ENCODE measurements at places on chromosomes 2 and 18.
A peak's percentile ranks its signal among the peaks of the same experiment; 100 is the strongest.

- DNase-seq, result peak; percentile 51
Observed at GRCh38 chr2:28134262-28134812, 243.8 kb downstream of the BABAM2 start.

GRCh38 chr18:11392980-11393885 lies 216.2 kb upstream of the SLC35G4 start:
- no peak for DNase-seq

DNA sequence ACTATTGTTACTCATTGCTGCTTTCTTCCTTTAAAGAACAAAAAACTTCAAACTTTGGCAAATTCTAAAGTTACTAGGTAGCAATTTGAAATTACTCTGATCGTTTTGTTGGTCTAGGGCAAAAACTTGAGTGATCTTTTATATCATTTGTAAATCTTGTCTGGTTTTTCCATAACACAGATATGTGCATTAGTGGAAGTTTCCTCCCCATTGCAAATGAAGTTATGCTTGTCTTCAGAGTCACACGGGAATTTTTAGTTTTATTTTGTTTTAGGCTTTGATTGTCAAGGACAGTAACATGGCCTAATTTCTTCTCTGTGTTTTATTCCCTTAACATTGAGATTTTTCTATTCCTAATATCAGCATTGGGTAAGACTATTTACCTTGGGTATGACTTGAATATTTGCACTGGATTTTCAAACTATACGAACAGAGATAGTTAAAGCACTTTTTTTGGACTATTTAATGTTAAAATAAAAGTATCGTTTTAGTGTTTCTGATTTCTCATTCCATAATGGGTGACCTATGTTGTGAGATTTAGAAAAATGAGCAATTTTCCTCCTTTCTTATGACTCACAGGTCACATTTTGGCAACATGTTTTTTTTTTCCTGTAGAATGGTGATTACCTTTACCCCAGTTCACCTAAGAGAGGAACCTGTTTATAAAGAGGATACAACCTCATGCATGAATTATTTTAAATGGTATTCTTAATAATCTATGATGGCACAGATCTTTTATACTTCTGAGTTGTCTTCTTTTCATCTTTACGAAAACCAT lies 65.0 kb downstream of the BABAM2 start:
- DNase-seq, result no peak

GRCh38 chr18:24560511-24560981 lies 100.1 kb downstream of the HRH4 start:
- DNase-seq, result no peak

DNA sequence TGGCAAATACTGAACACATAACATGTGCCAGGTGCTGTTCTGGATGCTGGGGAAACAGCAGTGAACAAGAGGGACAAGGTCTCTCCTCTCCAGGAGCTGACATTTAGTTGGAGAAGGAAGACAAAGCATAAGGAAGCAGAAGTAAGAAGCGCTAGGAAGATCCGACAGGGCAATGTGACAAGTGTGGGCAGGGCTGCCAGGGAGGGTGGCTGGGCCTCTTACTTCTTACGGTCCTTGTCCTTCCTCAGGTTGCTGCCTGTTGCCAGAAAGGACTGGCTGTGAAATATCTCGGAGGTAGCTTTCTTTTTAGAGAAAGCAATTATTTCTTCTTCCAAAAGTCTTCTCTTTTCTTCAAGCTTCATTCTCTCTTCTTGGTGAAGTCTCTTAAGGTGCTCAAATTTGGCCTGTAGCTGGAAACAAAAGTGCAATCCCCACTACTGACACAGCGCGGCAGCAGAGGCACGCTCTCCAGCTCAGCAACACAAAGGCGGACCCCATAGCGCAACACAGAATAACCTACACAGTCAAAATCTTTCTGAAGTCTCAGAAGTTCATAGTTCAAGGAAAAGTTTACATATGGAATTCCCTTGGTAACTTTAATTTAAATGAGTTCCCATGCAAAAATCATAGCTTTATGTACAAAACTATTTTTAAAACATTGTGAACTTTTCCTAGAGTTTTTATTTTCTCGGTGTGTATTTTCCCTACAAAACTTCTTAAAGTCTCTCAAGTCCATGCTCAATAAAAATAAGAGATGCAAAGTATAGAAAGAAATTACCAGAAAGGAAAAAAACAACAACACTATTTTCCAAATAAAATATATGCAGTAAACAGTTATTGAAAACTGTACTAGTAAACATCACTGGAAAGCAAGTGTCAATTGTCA lies 67.7 kb downstream of the SEPTIN10 start:
- DNase-seq, result peak; percentile 67

DNA sequence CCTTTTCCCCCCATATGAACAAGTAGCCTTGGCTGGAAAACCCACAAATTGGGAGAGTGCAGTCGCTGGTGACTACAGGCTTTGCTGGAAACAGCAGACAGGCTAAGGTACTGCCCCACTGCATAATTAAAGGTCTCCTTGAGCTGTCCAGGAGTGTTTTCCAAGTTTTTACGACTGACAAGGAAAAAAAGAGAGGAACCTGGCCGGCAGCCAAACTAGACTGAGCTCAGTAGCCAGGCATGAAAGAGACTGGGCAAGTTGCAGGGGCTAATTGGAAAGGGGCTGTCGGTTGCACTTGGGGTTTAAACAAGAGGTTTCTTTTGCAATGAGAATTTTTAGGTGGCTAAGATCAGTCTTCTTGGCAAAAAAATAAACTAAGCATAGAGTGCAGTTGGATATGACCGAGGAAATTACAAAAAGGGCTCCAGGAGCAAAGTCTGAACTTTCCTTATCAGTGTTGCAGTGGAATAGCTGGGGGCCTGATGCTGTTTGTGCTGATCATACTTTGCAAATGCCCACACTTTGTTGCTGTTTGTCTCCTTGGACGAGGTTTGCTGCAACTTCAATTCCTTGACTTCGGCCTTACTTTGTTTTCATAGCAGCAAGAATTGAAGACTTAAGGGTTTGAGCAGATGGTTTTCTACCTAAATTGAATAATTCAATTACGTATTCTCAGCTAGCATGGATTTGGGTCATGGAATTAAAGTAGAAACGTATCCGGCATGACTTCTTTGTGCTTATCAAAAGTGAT lies 2.1 kb downstream of the GULP1 start:
- peak; percentile 91 for DNase-seq

- no peak for DNase-seq
Observed at GRCh38 chr18:79848579-79849327, 51.0 kb downstream of the KCNG2 start.

DNA sequence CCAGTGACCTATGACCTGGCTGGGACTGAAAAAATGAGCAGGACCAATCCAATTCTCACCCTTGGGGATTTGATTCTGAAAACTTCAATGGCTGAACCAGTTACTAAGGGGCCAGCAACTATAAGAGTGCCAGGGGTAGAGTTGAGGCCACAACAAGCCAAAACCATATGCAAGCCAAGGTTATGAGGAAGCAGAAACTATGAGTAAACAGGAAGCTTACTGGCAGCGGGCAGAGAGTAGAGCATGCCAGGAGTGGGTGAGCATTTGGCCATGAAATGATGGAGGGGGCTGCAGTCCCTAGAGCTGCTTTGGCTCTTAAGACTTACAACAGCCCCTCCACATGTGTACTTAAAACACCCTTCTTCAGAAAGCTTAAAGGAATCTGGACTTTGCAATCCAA lies 82.4 kb downstream of the RBMS1 start:
- DNase-seq, result no peak

DNA sequence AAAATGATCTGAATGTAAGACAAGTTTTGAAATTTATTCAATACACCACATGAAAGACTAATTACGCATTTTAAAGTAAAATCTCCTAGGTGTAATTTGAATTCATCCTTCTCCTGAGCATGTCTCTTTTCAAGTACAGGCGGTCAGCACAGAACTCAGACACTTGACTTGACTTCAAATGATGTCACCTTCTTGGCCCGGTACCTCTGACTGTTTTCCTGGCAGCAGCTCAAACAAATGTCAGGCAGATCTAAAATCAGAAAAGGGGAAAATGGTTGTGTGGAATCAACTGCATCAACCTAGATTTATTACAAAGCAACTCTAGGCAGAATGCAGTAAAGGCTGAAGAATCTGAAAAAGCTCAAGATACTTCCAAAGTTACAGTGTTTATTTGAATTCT lies 11.4 kb upstream of the PROKR1 start:
- no peak for DNase-seq

GRCh38 chr2:145221516-145221915 lies 701.6 kb upstream of the ZEB2 start:
- DNase-seq, result peak; percentile 5

- no peak for DNase-seq
Observed at GRCh38 chr18:9191658-9192256, 55.2 kb downstream of the ANKRD12 start.

GRCh38 chr18:42113529-42114191 lies 158.6 kb downstream of the PIK3C3 start:
- DNase-seq, result peak; percentile 76

GRCh38 chr18:58533766-58534165 lies 95.1 kb downstream of the ALPK2 start:
- DNase-seq, result no peak

DNA sequence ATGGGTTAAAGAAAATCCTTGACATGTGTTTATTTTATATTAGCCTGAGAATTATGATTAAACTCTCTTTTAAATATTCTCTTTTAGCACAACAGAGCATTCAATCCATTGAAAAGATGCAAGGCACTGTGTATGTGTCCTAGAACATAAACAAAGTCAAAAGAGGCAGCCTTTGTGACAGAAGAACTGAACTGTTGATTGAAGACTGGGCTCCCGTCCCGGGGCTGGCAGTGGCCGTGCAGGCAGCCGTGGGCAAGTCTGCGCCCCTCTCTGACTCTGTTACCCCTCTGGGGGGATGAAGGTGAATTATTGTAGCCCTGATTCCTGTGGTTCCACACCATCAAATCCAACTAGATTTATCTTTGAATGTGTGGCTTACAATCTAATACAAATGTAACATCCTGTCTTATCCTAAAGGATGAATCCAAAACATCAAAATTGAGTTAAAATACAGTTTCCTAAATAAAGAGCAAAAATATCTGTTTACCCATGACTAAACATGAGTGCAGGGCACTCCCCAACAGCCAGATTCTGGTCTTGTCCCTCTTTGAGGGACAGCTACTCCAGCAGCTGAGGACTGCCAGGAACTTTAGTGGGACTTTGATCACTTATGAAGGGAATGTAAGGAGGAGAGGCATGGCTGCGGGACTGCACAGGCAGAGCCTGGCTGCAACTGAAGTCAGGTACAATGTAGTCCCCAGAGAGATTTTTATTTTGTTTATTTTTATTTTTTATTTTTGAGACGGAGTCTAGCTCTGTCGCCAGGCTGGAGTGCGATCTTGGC lies 37.3 kb upstream of the SH3BP4 start:
- DNase-seq, result no peak
